Activated CD4-positive, alpha-beta T cell treated with anti-CD3 and anti-CD28 coated beads for 1 hour (primary cell): ENCODE measurements at places on chromosomes 11 and 22.

GRCh38 chr22:23501261-23501619 is 78.8 kb downstream of the IGLL1 start:
- no peak for DNase-seq

- no peak for DNase-seq
Measured at GRCh38 chr11:2931771-2932738, 2.8 kb upstream of the PHLDA2 start.

- DNase-seq: no peak
Measured at GRCh38 chr11:47593934-47594855, at the start of gene C1QTNF4. TSS of gene C1QTNF4 (minus strand) at chr11:47594411. CDS start at chr11:47590810, 3,601 bp downstream.

- DNase-seq: no peak
Measured at GRCh38 chr11:47617417-47617809, 23.2 kb upstream of the C1QTNF4 start.

DNA sequence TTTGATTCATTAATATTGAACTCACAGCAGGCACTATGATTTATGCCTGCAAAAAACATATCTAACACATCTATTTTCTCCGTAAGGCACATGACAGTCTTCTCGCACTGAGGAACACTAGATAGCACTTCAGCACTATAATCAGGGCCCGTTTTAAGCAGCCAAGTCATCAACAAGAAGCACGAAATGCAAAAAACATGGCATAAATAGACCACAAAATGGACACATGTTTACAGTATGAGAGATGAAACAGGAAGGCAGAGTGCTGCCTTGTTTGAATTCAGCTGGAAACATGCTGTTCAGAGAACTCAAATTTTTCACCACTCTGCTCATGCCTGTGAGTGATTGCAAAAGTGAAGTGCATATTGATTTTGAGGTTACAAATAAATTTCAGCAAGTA is 205.8 kb upstream of the PDGFD start:
- no peak for DNase-seq

DNA sequence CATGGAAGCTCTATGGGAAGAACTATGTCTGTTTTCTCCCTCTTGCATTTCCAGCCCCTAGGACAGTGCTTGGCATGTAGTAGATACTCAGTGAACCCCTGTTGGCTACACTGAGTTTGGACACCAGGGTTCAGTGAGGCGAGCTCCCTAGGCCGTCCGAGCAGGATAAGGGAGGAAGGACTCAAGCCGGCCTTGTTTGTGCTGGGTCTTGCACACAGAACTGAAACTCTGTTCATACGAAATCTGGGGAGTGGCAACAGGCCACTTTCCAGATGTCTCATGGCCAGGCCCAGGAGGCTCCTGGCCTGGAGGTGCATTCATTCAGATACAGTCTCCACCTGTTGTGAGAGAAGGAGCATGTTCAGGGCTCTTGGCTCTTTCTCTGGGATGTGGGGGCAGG is 23.6 kb upstream of the LMO1 start:
- no peak for DNase-seq

DNA sequence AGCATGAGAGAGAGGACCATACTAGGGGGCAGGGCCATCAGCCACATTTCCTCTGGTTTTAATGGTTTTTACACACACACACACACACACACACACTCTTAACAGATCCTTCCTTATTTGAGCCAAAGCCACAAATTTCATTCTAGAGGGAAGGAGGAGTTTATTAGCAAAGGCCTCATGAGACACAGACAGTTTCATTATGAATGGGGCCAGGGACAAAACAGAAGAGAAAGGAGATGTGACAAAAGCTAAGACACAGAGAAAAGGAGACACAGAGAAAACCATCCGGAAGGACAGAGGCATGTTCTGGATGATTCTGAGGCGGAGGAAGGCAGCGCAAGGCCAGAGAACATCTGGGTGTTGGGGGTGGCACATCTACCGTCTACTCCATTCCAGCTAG is 32.2 kb upstream of the ARFGAP3 start:
- no peak for DNase-seq

DNA sequence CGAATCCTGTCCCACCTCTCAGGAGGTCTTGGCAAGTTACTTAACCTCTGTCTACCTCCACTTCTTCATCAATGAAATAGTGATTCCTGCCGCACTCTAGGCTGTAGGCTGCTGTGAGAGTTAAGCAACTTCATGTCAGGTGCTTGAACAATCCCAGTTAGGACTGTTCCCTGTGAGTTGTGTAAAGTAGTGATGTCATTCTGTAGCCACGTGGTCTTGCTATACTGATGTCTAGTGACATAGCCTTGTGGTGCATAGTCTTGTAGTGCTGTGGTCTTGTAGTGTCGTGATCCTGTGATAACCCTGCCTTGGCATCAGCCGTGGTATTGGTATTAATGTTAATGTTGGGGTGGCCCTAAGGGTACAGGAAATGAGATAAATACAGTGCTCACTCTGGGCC is 30.3 kb upstream of the PRR5 start:
- no peak for DNase-seq

GRCh38 chr22:49483281-49483870 is 344.3 kb downstream of the BRD1 start:
- no peak for DNase-seq

- DNase-seq: no peak
Measured at GRCh38 chr11:47857892-47858543, 9.9 kb upstream of the NUP160 start.

GRCh38 chr22:19133561-19133960 is 2.5 kb downstream of the TSSK2 start:
- DNase-seq: no peak

DNA sequence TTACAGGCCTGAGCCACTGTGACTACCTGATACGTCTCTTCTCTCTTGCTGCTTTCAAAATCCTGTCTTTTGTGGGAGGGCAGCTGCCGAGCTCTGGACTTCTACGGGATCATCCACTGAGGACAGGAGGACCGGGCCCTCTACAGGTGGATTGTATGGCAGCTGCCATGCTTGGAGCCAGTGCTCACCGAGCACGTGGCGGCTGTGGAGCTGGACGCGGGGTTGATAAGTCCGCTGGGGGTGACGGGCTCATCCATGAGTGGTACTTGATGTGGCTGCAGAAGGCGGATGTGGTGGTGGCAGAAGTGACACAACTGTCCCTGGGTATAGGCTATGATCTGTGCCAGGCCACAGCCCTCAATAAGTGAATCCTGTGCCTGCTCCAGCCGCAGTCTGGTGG is 1.8 kb upstream of the CYP2D6 start:
- no peak for DNase-seq

- DNase-seq: no peak
Measured at GRCh38 chr11:8621147-8621546, 27.1 kb upstream of the STK33 start.

- no peak for DNase-seq
Measured at GRCh38 chr22:29702000-29702930, 17.5 kb upstream of the CABP7 start.

DNA sequence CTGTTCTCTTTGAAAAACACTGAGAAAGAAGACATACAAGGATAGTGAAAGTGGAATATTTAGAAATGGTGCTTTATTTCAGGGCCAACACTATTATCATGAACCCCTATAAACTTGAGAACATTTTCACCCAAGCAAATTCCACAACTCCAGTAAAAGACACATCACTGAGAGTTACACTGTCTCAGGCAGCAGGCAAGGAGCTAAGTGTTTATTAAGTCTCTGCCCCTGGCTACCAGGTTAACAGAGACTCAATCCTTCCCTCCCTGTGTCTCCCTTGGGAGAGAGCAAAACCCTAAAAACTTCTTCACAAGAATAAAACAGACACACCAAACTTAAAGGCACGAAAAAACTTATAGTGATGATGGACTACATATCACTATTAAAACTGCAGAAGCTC is 18.5 kb downstream of the MPPED2 start:
- DNase-seq: no peak

DNA sequence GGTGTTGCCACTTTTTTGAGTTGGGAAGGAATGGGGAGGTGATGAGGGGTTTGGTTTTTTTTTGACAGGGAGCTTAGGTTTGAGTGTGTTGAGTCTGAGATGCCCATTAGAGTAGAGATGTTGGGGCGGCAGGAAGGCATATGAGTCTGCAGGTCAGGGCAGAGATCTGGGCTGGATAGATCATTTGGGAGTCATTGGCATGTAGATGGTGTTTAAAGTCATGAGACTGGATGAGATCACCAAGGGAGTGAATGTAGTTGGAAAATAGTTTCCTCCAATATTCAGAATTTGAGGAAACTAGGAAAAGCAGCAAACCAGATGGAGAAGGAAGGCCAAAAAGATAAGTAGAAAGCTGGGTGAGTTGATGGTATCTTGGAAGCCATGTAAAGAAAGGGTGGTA is 2.1 kb upstream of the ANAPC15 start:
- DNase-seq: no peak

- DNase-seq: no peak
Measured at GRCh38 chr22:47534804-47535410, 772.5 kb downstream of the TBC1D22A start.

GRCh38 chr11:67303835-67304411 is 593 bp downstream of the SSH3 start:
- DNase-seq: no peak

- no peak for DNase-seq
Measured at GRCh38 chr11:45924927-45925326, 2.5 kb downstream of the LARGE2 start.

DNA sequence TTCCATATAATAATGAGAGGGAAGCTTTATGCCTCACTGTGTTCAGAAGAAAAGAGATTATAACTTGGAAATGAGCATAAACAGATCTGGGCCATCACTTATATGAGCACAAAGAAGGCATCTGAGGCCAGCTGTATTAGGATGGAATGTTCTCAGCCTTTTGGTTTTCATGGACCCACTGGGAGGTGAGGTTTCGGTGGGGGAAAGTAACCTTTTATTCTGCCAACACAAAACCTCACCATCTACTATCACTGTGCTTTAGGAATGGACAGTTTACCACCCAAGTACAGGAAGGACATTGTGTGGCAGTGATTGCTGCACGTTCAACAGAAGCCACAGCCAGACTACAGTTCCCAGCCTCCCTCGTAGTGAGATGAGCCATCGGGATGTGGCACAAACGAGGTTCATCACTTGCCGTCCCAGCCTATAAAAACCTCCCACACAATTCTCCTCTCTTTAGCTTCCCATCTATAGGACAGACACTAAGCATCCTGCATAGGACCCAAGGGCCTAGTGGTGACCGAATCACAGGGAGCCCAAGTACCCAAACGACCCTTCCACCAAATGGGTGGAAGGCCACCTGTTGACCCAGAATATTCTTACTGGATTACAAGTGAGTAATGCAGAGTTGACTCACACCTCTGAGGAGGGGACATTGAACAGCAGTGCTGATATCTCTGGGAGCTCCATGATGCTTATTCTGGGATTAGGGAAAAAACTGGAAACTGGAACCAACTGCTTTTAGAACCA is 121.5 kb upstream of the RAG2 start:
- no peak for DNase-seq

GRCh38 chr11:19970944-19971343 is 189.3 kb downstream of the DBX1 start:
- no peak for DNase-seq

DNA sequence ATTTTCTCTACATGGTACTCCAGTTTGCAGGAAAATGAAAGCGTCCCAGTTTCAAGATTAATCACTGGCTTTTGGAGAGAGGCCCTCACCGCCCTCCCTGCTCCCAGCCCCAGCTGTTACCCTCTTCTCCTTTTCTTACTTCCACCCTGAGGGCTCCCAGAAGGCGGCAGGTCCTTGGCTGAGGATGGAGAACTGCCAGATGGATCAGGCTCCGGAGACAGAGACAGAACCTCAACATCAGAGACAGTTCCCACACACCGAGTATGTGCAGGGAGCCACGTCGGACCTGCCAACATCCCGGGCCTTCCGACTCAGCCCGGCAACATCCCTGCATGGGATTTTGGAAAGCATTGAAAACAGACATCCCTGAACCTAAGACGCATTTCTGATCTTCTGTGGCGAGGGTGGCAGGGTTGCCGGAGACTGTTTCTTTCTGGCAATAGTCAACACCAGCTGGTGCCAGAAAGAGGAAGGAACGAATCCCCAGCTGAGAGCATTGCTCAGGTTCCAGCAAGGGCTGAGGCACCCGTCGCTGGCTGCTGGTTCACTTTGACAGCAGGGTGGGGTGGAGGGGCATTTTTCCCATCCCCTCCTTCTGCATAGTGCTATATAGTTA is 467.1 kb downstream of the MIAT start:
- no peak for DNase-seq

DNA sequence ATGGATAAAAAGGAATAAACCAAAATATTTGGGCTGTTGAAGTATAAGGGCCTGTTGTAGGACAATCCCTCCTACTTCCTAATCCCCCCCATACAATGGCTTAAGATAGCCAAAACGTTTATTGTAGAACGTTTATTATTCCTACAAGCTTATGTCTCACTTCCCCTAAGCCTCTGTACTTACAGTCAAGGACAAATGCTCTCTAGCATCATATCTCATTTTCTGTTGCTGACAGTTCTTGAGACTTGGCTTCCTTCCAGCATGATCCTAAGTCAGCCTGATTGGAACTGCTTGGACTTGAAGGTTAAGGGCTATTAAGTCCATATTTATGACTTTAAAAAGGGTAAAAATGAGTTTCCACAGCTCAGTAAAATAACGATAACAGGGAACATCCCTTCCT is 8.8 kb downstream of the MISFA start:
- no peak for DNase-seq

- DNase-seq: no peak
Measured at GRCh38 chr11:80443177-80443576, 1002.3 kb upstream of the TENM4 start.

DNA sequence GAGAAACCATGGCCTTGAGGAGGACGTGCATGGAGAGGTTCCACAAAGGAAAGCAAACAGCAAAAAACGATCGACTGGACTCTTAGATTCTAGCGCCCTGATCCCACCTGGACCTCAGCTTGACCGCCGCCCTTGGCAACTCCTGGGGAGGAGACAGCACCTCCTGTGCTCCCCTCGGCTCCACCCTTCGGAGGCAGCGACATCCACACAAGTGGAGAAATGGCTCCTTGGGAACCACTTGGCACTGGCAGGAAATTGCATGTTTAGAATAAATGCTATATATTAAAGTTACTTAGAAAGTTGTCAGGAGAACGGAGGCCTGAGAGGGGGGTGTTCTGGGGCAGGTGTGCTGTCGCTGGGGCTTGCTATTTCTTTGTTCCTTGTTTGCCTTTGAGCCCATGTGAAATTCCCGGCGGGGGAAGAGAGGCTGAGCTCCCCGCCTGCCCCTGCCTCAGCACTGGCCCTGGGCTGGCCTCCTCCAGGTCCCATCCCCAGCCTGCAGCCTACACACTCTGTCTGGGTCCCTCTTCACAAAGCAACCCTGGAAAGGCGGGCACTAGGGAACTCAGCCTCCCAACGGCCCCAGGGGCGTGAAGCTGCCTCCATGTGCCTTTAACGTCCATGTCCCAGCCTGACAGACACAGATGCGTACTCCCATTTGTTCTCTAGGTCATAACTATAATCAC is 395.3 kb downstream of the BRD1 start:
- no peak for DNase-seq

GRCh38 chr11:27064086-27064485 is 23.5 kb downstream of the BBOX1 start:
- DNase-seq: no peak

DNA sequence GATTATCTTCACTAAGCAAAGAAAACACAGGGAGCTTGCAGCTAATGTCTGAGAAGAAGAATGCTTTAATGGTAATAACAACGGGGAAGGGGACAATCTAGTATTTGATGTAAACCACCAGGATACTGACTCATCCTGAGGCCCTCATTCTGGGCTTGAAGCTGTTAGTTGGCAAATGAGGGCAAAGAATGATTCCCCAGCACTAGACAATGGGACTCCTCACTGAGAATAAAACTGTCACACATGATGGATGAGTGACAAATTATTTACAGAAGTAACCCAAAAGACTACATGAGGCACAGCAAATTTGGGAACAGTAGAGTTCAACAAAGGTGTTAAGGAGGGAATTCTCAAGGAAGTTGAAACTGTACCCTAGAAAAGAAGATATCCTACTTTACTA is 76.3 kb downstream of the FAM168A start:
- DNase-seq: no peak

GRCh38 chr11:135022454-135022853 is 610.4 kb upstream of the B3GAT1 start:
- DNase-seq: no peak
